ENCODE measurements at places on chromosomes 11 and 22. TPM values are rescaled to one million over a fixed set of nuclear protein-coding genes. Genes with fewer than 3 reads are reported as not detected.
A peak's percentile ranks its signal among the peaks of the same experiment; 100 is the strongest.

Gene NCAM1
- 87.0 TPM for total RNA-seq

Gene RFPL2
- not detected for total RNA-seq

Gene SULT4A1
- total RNA-seq: 1.2 TPM

GRCh38 chr11:3102641-3102921, 45.4 kb upstream of the CARS1 start:
- no peak for DNase-seq

DNA sequence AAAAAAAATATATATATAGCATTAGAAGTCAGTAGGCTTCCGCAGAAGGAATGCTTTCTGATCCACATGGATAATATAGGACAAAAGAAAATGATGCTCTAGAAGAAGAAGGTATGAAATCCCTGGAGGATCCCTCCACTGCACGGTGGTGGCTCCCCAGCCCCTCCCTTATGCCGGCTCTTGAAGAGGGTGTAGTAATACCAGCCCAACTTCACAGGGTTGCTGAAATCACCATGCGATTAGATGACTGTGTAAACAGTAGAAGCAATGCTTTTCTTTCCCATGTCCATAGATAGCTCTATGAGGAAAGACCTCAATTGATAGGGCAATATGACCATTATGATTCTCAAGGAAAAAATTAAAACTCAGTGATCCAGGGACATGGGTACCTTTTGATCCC, 3.2 kb upstream of the ETS1 start:
- DNase-seq: no peak

- DNase-seq: peak; percentile 75
Measured at GRCh38 chr11:133697161-133697560, 148.2 kb downstream of the SPATA19 start.

DNA sequence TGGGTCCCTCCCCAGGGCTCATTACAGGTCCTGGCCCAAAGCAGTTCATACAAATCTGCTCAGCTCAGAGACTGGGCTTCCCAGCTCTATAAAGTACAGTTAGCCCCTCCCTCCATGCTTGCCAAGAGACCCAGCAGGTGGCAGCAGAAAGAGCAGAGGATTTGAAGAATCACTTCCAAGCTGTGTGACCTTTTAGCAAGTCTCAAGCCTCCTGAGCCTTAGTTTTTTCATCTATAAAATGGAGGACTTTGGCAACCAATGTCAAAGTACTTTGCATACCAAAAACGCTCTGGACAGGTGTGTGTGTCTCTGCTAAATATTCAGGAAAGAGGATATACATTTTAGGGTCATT, 26.6 kb downstream of the RELT start:
- DNase-seq: peak; percentile 30

All from muscle of leg (tissue), 16 donors.